Amniotic epithelial cell (primary cell): ENCODE measurements at places on chromosomes 6 and 20.

DNA sequence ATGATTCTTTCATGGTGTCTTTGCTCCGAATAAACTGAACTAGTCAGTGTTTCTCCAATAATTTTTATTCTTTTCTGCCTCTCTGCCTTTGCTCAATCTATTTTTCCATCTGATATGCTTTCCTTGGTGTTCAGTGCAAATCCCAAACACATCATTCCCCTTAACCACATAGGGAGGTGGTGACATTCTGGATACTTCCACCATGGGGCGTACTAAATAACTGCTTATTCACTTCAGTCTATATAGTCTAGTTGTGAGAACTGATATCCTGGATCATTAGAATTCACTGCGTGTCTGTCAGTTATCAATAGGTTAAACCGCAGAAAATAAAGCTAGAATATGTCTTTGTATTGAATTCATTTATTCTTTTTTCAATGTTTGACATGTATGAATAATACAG is 83.1 kb downstream of the KCNQ5 start:
- DNase-seq = peak; percentile 14

DNA sequence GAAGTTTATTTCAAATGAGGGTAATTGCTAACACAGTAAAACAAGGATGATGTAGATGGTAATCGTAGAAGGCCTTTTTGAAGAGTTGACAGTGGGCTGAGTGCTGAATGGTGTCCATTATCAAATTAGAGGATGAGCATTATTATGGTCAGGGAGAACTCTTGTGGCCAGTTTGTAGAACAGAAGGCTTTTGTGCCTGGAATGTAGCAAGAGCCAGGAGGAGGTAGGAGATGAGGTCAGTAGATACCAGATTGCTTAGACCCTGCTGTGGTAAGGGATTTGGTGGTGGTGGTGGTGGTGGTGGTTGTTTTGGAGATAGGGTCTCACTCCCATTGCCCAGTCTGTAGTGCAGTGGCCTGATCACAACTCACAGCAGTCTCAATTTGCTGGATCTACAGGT is 6.2 kb downstream of the CSE1L start:
- peak; percentile 55 for DNase-seq

- DNase-seq = peak; percentile 45
Measured at GRCh38 chr6:37021356-37022129, 16.1 kb downstream of the FGD2 start.

GRCh38 chr6:151309619-151310018 is 69.9 kb downstream of the AKAP12 start:
- no peak for DNase-seq

DNA sequence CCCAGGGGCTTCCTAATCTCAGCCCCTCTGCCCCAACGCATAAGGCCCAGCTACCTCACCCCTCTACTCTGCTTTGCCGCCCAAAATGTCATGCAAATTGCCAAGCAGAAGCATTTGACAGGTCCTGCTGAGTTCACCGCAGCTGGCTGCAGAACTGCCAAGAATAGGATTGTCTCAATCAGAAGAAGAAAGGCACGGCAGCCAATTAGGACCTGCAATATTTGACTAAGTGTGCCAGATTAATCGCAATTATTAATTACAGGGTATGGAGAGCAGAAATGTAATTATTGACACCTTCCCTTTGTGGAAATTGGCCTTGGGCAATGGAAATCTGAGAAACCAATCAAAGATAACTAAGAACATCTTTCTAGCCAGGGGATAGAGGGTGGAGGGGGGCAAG is 318.6 kb downstream of the LRFN2 start:
- no peak for DNase-seq

DNA sequence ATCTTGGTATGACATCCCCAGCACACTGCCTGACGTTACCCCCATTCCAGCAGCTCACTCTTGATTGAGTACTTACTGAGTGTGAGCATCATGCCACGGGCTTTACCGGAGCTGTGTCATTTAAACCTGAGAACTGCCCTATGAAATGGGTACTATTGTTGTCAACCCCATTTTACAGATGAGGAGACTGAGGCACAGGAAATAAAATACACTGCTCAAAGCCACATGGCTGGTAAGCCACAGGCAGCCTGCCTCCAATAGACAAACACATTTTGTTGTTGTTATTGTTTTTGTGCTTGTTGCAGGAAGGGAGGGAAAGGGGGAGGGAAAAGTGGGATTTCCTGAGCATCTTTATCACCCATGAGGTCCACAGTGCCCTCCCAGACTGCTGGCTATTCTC is 53.5 kb upstream of the SLC32A1 start:
- DNase-seq = no peak

DNA sequence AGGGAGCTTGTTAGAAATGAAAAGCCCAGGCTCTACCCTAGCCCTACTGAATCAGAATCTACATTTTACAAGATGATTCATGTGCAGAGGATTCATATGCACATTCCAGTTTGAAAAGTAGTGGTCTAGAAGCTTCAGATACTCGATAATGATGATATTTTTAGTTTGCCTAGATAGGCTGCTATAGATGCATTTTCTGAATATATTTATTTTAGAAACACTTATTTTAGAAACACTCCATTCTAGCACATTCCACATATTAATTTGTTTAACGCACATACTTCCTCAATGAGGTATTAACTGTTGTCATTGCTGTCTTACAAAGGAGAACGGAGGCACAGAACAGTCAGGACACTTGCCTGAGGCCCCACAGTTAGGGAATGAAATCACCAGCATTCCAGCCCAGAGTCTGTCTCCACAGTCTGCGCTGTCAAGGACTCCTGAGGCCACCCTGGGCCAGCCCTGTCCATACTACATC is 64.4 kb downstream of the SNAP25 start:
- DNase-seq = peak; percentile 36

- peak; percentile 7 for DNase-seq
Measured at GRCh38 chr20:62576815-62577489, 65.4 kb upstream of the SLCO4A1 start.

DNA sequence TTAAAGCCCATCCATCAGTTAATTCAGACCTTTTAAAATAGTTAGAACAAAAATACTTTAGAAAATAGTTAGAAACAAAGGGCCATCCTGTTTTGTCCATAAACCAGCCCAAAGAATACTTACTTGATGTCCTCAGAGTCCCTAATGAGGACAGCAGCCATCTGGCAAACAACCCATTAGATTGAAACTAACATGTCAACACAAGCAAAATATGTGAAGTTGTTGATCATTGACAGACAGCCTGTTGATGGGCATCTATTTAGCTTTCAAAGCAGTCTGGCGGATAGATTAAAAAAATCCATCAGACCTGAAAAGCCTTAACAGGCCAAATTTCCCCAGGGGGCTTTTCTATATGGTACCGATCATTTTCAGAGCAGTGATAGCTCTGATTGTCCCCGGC is 154.2 kb upstream of the TSHZ2 start:
- DNase-seq = no peak

- peak; percentile 80 for DNase-seq
Measured at GRCh38 chr6:144710207-144710606, 425.1 kb downstream of the UTRN start.

- no peak for DNase-seq
Measured at GRCh38 chr6:1606780-1607515, 2.8 kb upstream of the FOXC1 start.

- peak; percentile 81 for DNase-seq
Measured at GRCh38 chr6:72461144-72461543, 160.7 kb upstream of the KCNQ5 start.

GRCh38 chr20:40251284-40251932 is 437.6 kb downstream of the MAFB start:
- no peak for DNase-seq

DNA sequence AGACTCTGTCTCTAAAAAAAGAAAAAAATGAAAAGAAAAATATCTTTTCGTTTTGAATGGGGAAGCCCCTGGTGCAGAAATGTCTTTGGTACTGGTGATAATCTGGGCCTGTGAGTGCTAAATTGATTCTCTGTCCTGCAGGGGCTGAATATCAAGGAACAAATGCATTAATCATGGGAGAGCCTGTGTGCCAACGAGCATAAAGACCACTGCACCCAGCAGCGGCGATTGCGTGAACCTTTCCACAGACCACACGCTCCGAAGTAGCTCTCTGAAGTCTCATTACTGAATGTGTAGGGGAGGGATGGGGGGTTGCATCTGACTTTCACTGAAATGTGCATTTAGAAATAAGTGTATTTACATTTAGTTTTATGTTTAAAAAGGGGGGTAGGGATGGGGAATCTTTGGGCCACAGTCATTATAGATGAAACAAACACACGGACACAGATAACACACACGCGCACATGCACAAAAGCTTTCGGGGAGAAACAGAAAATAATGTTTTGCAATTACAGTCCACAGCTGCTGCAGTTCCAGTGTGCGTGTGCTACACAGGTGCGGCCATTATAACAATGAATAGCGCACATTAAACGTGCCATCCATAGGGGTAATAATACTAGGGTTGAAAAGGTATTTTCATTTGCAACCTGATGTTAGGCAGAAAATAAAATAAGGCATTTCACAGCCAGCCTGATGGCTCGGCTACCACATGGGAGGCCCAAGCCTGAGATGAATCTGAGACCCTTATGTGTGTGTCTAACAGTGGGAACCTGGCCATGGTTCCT is 154.0 kb downstream of the MBOAT1 start:
- no peak for DNase-seq

DNA sequence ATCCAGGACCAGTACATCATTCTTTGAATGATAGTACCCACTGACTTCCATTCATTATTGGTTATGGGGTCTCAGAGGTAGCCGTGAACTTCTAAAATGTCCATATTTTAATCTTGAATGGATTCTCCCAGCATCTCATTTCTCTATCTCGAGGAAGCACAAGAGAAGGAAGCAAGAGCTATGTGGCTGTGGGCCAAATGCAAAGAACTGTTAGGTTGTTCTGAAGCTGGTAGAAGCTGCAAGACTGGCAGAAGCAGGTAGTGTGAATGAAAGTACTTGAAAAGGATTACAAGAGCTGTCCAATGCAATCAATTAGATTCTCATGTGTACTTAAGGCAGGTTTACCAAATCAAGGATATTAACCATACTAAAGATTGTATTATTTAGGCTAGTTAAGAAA is 1131.8 kb downstream of the GRIK2 start:
- DNase-seq = no peak

DNA sequence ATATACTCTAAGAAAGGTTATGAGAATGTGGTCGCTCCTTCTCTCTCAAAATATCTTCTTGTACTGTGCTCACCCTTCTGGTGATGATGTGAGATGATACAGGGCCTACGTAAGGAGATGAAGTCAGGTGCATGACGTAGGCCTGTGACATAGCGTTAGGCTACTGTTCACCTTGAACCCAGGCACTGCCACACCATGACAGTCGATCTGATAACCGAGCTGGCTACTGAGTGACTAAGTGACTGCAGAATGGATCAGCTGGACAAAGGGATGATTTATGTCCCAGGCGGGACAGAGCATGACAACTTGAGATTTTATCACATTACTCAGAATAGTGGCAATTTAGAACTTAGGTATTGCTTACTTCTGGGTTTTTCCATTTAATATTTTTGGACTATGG is 11.2 kb downstream of the SLC24A3 start:
- no peak for DNase-seq

GRCh38 chr6:111013144-111013915 is 31.5 kb downstream of the RPF2 start:
- DNase-seq = peak; percentile 38

GRCh38 chr20:50450881-50451752 is 59.1 kb upstream of the PTPN1 start:
- peak; percentile 95 for DNase-seq

GRCh38 chr20:36792422-36792821 is 18.9 kb upstream of the DSN1 start:
- DNase-seq = peak; percentile 62

- peak; percentile 95 for DNase-seq
Measured at GRCh38 chr6:119110601-119111548, 32.4 kb upstream of the FAM184A start.

DNA sequence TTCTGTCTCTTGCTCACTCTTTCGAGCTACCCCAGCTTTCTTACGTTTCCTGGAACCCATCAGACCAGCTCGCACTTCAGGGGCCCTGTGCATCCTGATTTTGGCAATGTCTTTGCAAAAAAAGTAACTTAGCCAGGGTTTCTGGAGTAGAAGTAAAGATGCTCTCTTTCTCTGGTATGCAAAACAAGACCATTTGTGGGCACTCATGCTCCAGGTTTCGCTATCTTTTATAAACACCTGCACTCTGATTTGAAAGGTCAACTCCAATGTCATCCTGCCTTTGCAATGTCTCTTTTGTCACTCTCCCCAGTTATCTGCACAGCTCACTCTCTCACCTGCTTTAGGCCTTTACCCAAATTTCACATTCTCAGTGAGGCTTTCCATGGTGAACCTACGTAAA is 869.1 kb downstream of the QKI start:
- DNase-seq = no peak

DNA sequence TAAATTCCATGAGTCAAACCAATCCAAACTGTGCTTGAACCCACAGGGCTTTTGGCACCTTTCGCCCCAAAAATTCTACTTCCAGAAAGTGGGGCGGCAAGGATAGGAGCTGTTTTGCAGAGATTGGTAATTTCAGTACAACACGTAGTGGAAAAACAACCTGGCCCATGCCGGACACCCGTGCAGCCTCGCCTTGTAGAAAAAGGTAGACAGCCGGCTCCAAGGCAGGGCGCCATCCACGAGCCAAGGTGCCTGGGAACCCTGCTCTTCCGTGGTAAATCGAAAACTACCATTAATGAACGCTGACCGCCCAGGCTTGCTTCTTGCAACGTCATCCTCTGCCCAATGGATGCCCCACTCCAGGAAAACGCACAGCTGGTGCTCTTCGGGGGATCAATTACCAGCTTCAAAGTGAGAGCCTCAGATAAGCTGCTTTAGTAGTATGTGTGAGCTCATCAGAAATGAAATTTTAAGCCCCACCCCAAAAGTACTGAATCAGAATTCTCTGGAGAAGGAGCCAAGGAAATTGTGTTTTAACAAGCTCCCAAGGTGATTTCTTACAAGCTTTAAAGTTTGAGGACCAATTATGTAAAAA is 1.8 kb downstream of the OOEP start:
- no peak for DNase-seq

DNA sequence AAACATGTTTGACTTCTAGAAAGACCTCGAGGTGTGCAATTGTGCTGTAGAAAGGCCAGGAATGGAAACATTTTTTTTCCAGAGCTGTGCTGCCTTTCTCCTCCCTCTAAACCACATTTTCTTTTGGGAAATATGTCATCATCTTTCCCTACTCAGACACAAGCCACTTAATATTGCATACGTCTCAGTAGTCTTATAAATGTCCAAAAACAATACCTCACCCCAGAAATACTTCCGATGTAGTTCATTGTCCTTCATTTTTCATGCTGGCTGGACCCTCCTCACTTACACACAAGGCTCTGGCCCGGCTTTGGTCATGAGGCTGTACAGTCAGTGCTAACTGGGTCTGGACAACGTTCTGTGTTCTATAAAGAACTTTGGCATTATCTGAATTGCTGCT is 126.4 kb downstream of the SCML4 start:
- peak; percentile 54 for DNase-seq

- DNase-seq = peak; percentile 41
Measured at GRCh38 chr20:38825901-38826625, 20.6 kb downstream of the PPP1R16B start.

GRCh38 chr6:107598091-107598490 is 108.2 kb downstream of the SOBP start:
- DNase-seq = no peak

GRCh38 chr6:55758156-55758937 is 117.0 kb downstream of the BMP5 start:
- peak; percentile 95 for DNase-seq
